Stimulated activated naive CD4-positive, alpha-beta T cell (primary cell): ENCODE measurements at places on chromosomes 11 and 22.

- DNase-seq: no peak
Measured at GRCh38 chr22:29408940-29409339, 20.6 kb upstream of the AP1B1 start.

- DNase-seq: no peak
Measured at GRCh38 chr11:89161949-89162348, 15.7 kb upstream of the TYR start.

DNA sequence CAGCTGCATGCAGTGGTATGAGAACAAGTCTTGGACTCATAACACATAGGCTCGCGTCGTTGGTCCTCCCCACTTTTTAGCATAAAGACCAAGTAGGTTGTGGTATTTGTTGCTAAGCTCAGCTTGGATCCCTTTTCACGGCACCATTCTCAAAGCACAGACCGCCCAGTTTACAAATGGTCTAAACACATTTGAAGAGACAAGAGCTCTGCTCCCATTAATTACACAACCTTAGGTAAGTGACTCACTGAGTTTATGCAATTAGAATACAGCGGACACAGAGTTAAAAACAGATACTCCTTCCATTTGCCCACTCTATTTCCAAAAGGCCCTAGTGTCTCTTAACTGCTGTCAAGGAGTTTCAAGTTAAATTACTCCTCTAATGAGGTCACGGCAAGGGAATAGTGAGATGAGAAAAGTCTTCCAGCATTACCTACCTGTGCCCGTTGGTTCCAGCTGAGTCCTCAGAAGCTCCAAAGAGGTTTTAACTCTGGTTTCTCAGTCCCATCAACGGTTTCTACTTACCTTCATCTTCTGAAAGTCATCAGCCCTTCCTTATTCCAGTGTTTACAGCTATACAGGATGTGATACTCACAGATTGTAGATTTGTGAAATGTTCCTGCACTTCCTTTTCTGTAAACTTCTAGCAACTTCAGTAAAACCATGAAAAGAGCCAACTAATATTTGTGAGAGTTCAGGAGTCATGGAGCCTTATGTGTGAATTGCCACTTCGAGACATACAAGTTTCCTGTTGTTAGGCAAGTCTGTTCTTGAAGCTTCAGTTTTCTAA, at the start of gene MS4A6A:
TSS of gene MS4A6A (minus strand) at position 543 of the 790 bp plus-strand sequence. CDS start 1,356 bp downstream, outside the sequence.
- no peak for DNase-seq

DNA sequence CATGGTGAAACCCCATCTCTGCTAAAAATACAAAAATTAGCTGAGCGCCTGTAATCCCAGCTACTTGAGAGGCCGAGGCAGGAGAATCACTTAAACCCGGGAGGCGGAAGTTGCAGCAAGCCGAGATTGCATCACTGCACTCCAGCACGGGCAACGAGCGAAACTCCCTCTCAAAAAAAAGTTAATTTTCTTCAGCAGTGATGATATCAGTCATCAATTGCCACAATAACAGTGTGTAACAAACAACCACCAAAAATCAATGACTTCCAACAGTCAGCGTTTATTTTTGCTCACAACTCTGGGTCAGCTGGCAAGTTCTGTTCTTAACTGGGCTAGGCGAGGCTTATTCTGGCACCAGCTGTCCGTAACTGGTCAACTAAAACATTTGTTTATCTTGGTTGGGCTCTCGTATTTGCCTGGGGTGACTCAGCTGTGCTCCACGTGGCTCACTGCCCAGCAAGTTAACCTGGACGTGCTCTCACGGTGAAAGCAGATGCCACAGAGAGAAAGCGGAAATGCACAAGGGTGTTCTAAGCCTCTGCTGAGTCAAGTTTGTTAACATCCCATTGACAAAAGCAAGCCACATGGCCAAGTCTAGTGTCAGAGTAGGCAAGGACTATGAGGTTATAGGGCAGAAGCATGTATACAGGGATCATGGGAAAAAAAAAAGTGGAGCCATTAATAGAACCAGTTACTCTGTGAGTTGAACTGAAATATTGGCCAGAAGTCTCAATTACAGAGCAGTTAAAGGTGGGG, 52.1 kb downstream of the LHFPL7 start:
- no peak for DNase-seq
